ENCODE measurements at places on chromosomes 7 and 10.

GRCh38 chr10:104318810-104319741 is 19.2 kb downstream of the ITPRIP start:
- no peak for DNase-seq

DNA sequence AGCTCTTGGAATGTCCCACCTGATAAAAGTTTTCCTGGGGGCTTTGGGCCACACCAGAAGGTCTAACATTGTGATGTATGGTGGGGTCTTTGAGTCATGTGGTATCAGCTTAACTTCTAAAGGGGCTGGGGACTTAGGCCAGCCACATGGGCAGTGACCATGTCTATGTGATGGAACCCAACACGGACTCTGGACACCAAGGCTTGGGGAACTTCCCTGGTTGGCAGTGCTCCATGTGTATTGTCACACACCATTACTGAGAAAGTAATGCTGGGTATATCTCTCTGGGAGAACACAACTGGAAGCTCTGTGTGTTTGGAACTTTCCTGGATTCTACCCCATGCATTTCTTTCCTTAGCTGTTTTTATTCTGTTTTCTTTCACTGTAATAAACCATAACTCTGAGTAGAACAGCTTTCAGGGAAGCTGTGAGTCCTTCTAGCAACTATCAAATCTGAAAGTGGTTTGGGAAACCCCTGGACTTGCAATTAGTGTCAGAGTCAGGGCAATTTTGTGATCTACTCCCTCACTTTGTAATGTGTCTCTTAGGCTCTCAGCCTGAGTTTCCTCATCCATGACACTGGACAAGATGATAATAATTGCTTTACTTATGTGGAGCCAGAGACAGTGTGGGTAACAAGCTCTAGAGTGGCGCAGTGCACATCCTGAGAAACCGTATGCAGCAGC is 28.4 kb upstream of the AGK start:
- DNase-seq, result no peak

DNA sequence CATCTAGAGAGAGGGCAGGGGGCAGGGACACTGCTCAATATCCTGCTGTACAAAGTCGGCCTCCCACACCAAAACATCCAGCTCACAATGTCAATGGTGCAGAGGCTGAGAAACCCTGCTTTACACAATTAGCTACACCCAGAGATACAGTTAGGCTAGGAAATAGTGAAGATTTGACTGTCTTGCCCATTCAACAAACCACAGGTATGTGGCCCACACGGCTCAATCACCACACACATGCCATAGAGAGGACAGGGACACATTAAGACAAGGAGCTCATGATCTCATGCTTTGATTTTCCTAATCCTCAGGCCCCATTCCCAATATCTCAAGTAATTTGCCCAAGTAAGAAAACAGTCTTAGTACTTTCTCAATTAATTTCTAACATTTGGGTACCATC is 110.4 kb downstream of the OSBPL3 start:
- DNase-seq, result no peak

- no peak for DNase-seq
These were observed 9.6 kb upstream of the KIF5B start for GRCh38 chr10:32065856-32066255.

GRCh38 chr10:70475661-70476060 is 2.9 kb upstream of the PALD1 start:
- DNase-seq, result no peak

- DNase-seq, result peak; percentile 78
These were observed 55.5 kb upstream of the LHFPL3 start for GRCh38 chr7:104272767-104273384.

- no peak for DNase-seq
These were observed 471 bp downstream of the PFKP start for GRCh38 chr10:3067859-3068179.

GRCh38 chr10:112221545-112221944 is 38.0 kb upstream of the GPAM start:
- no peak for DNase-seq

DNA sequence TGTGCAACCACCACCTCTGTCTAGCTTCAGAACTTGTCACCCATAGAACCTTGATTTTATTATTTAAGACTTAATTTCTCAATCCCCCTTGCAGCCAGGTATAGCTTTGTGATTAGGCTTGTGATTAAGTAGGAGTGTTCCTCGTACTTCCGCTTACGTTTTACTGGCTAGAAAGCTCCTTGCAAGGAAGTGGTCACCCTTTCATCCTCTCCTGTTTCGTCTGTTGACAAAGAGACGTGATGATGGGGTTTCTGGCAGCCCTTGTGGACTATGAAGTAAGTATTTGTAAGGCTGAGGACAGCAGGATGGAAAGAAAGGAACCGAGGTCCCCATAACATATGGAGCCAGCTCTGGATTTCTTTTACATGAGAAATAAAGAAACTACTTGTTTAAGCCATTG is 86.5 kb upstream of the KDM7A start:
- DNase-seq, result no peak

- DNase-seq, result no peak
These were observed 238.9 kb downstream of the CACNA2D1 start for GRCh38 chr7:82204694-82205093.

- peak; percentile 41 for DNase-seq
These were observed 8.4 kb downstream of the INHBA start for GRCh38 chr7:41694495-41694894.

DNA sequence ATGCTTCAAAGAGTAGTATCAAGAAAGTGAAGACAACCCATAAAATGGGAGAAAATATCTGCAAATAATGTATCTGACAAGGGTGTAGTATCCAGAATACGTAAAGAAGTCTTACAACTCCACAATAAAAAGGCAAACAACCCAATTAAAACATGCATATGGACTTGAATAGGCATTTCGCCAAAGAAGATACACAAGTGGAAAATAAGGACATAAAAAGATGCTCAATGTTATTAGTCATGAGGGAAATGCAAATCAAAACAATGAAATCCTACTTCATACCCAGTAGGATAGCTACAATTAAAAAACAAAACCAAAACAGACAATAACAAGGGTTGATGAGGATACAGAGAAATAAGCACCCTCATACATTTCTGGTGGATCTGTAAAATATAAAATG is 79.2 kb downstream of the NUDCD3 start:
- no peak for DNase-seq

DNA sequence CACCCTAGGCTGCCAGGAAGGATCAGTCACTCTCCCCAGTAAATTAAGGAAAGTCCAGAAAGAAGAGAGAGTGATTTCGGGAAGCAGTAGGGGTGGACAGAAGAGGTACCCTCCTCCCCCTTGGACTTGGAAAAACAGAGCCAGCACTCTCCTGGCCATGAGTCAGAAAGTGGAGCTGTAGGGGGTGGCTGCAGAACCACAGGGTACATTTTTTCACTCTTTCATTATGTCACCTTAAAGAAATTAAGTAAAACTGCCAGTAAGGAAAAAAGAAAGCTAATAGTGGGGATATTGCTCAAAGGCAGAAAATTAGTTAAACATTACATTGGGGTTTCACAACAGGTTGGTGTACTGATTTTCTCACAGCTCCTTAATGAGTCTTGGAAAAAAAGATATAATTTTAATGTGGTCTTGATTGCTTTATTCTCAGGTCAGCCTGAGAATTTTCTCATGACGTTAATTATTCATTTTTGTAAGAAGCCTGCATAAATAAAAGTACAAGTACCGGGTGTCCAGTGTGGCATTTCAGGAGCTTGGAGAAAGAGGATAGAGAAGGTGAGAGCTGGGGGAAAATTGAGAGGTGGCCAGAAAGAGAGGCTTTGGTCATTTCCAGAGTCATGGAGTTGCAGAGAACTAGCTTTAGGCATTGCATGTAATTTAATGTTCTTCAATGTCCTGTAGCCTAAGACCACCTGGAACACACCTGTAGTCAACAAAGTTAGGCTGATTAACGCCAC is 23.2 kb upstream of the AOAH start:
- DNase-seq, result peak; percentile 75

DNA sequence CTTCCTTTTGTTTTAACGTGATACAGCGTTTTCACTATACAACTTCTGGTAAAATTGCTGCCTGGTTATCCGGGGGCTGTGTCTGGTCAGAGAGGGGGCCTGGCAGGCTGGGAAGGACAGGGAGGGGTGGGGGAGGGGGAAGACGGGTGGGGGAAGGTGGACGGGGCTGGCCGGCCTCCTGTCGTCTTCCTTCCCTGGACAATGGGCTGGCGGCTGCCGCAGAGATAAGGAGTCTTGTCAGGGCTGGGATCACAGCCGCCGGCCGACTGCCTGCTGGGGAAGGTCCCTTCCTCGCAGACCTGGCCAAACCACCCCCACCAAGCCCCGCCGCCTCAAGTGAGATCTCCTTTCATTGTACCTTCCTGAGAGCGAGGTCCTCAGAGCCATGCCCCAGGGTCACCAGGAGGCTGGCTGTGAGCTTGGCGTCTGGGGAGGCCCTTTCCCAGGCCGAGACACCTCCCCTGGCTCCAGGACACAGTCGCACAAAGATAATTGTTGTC is 151.2 kb upstream of the TNRC18 start:
- no peak for DNase-seq

DNA sequence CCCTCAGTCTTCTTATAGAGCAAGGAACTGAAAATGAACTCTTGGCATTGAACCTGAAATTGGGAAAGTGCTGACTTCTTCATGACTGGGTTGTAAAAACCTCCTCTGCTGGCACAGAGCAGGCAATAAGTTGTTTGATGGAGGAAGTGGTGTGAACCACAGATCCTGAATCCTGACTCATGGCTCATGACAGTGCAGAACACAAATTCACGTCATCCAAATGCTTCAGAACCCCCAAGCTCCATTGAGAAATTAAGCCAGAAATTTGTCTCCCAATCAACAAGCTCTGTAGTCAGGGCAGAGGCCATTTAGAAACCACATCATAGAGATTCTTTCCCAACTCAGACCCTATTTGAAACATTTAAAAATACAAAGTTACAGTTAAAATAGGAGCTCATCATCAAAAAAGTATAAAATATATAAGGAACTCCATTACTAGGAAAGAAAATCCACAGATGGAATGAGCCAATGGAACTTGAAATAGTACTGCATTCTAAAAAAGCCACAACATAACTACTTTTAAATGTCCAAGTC is 10.3 kb upstream of the STK17A start:
- no peak for DNase-seq

DNA sequence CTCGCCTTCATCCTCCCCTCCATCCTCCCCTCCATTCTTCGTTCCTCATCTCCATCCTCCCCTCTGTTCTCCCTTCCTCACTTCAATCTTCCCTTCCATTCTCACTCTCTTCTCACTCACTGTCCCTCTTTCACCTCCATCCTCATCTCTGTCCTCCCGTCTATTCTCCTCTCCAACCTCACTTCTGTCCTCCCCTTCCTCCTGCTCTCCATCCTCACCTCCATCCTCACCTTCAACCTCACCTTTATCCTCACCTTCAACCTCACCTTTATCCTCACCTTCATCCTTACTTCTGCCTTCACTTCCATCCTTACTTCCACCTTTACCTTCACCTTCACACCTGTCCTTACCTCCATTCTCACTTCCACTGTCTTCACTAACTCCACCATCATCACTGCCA is 11.3 kb upstream of the RABGEF1 start:
- no peak for DNase-seq

DNA sequence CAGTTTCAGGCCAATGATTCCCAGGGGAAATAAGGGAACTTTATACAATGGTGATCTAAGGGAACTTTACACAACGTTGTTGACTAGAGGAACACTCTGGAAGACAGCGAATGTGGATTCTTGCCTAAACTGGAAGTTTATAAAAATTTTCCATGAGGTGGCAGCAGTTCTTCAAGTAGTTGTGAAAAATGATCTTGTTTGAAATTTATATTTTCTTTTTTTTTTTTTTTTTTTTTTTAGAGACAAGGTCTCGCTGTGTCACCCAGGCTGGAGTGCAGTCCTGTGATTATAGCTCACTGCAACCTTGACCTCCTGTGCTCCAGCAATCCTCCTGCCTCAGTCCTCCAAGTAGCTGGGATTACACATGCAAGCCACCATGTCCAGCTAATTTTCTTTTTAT is 32.1 kb upstream of the GTF2I start:
- DNase-seq, result peak; percentile 66

GRCh38 chr10:6130848-6131470 is 42.1 kb downstream of the RBM17 start:
- DNase-seq, result peak; percentile 79

DNA sequence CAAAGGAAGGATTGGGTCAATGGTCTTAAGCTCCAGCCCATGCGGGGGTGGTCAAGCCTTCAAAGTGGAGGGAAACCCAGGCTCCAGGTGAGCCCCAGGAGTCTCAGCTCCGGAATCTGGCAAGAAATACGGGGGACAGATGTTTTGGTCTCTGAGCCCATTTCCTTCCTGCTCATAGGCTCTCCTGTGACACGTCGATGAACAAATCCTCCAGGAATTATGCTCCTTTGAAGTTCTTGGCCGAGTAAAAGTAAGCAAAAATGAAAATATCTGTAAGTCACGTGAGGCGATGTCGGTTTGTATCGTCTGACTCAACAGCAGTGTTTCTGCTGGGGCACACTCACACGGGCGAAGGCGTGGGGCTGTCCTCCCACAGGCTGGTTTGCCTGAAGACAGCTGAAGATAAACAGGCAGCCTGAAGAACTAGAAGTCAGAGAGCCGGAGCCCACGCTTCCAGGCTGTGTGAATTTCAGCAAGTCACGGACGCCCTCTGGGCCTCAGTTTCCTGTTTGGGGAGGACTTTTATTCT is 52.6 kb upstream of the SMNDC1 start:
- no peak for DNase-seq

DNA sequence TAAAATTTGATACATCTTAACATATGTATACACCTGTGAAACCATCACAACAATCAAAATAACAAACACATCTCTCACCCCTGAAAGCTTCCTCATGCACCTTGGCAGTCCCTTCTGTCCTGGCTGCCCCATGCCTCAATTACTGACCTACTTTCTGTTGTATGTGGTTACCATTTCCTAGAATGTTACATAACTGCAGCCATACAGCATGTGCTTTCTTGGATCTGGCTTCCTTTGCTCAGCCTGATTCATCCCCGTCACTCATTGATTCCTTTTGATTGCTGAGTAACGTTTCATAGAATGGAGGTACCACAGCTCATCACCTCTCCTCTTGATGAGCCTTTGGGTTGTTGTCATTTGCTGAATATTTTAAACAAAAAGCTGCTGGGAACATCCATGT is 165.3 kb downstream of the CELF2 start:
- DNase-seq, result no peak

GRCh38 chr7:100825215-100825671 is 2.1 kb downstream of the EPHB4 start:
- peak; percentile 1 for DNase-seq

- no peak for DNase-seq
These were observed 109.2 kb upstream of the ZNF746 start for GRCh38 chr7:149606826-149607225.

GRCh38 chr10:52779541-52780390 is 7.2 kb upstream of the MBL2 start:
- DNase-seq, result peak; percentile 57

DNA sequence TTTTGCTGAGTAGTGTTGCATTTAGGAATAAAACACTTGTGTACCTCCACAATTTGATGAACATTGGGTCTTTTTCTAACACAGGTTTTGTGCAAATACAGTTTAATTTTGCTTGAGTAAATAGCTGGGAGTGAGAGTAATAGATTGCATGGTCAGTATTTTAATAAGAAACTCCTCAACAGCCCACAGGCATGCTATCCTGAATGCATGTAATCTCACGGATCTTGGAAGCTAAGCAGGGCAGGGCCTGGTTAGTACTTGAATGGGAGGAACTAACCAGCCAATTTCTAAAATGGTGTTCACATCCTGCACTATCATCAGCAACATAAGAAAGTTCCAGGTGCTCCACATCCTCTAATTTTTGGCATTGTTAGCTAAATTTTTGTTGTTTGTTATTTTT is 685.4 kb upstream of the MBL2 start:
- no peak for DNase-seq
